T-helper 2 cell (primary cell): ENCODE measurements at places on chromosomes 1 and 21.

DNA sequence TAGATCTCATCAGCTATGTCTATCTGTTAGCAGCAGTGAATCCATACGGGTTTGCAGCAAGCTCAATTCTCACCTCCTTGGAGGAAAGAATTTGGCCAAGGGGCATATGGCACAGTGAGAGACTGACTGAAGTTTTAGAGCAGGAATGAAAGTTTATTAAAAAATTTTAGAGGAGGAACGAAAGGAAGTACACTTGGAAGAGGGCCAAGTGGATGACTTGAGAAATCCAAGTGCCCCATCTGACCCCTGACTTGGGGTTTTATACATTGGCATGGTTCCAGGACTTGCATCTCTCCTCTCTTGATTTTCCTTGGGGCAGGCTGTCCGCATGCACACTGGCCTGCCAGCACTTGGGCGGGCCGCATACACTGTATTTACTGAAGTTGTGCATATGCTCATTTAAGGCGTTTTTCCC is 9.2 kb upstream of the OSBPL9 start:
- DNase-seq = no peak

DNA sequence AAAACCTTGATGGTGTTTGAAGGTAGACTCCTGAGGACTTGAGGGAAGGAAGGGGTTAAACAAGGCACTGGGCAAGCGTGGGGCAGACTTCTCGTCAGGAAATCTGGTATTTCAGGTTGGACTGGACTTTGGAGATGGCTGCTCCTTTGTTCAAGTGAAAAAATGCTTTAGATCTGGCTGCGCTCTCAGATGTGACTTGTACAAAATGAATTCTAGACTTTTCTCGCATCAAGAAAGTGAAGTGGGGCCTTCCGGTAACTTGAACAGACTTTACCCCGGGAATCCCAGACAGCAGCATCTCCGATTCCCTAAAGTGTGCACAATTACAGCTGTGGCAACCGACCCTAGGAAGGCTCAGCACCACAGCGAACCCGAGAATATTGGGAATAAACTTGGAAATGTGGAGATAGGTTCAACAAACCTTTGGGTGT is 44.3 kb upstream of the ERRFI1 start:
- no peak for DNase-seq

- DNase-seq = no peak
Observed at GRCh38 chr1:29239142-29239541, 2.8 kb downstream of the PTPRU start.

GRCh38 chr1:95206514-95206913 is 27.5 kb upstream of the RWDD3 start:
- DNase-seq = no peak

DNA sequence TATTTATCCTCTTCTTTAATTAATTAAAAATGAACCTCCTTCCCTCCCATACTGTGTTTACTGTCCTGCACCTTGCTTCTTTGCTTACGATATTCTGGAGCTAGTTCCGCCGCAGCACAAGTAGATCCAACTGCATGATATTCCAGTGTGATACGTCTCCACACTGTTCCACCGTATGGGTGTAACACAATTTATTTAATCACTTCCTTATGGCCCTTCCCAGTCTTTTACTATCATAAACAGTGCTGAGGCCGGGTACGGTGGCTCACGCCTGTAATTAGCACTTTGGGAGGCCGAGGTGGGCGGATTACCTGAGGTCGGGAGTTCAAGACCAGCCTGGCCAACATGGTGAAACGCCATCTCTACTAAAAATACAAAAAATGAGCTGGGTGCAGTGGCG is 25.7 kb downstream of the CNST start:
- no peak for DNase-seq

DNA sequence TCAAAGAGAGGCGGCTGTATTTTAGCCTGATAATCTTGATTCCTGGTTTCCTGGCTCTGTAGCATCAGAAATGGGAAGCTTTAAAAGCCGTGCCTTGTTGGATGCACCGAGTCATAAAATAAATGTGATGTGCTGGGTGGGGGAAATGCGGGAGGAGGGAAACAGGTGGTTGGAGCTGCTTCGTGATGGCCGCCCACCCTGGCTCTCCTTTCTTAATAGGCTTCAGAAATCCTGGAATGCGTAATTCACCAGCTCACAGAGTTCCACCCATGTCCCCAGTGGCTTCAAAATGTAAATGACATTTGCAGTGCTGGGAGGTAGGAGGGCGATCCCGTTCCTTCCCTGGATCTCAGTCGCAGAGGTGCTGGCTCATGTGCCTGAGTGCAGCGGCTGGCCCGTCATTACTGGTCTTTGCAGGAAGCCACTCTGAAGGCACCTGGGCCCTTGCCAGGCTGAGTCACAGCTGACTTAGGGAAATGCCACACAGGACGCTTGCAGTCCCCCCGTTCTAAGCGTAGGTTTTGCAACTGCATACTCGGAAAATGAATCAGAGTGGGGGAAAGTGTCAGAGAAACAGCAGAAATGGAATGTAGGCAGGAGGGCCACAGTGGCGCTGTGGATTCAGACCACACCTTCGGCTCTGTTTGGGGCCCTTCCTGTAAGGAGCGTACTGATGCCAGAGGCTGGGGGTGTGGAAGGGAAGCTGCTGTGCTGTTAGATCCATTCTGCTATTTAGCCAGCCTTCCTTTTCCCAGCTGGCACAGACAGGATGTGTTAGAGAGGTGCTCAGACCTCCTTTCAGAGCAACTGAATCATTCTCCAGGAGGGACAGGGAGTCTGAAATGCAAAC is 37.6 kb downstream of the GALNT2 start:
- no peak for DNase-seq

GRCh38 chr1:228338521-228339051 is 68.0 kb downstream of the TRIM11 start:
- DNase-seq = peak; percentile 3
